ENCODE measurements at places on chromosomes 5 and 9.

GRCh38 chr9:103702572-103702971 is 391.5 kb upstream of the SMC2 start:
- no peak for DNase-seq

- no peak for DNase-seq
Observed at GRCh38 chr9:76378367-76379073, 15.7 kb downstream of the RFK start.

- no peak for DNase-seq
Observed at GRCh38 chr5:179822444-179822990, 1.8 kb downstream of the SQSTM1 start.

GRCh38 chr5:50822761-50823160 is 156.3 kb downstream of the PARP8 start:
- DNase-seq = no peak

Data from stimulated activated CD4-positive, alpha-beta T cell treated with anti-CD3 and anti-CD28 coated beads, Interleukin-1b, Interleukin-23, amount 100 ng/mL, for 1 hour (primary cell).